ENCODE measurements at places on chromosomes 11 and 22.

DNA sequence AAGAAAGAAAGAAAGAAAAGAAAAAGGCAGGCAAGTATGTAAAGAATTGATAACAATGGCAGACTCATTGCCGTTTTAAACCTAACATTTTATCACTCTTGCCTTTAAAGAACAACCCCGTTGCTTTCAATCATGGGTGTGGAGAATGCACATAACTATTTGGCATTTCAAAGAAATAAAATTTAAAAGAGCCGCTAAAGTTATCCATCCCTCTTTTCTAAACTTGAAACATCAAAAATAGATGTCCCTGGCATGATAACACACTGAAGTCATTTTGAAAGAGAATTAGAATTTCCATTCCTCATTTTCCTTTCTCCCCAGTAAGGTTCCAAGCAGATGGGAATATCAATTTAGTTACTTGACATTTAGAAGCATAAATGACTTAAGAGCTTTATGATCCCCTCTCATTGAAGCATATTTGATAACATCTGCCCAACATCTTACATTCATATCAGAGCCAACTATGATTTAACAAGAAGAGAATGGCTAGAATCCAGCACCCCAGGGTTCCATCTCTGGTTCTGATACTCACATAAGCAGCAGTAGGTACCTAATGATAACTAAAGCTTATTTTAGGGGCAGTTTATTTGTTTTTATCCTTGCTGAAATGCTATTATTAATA is 529.6 kb upstream of the LRRC4C start:
- peak; percentile 48 for DNase-seq

GRCh38 chr11:35496416-35496815 is 29.0 kb downstream of the PAMR1 start:
- no peak for DNase-seq

DNA sequence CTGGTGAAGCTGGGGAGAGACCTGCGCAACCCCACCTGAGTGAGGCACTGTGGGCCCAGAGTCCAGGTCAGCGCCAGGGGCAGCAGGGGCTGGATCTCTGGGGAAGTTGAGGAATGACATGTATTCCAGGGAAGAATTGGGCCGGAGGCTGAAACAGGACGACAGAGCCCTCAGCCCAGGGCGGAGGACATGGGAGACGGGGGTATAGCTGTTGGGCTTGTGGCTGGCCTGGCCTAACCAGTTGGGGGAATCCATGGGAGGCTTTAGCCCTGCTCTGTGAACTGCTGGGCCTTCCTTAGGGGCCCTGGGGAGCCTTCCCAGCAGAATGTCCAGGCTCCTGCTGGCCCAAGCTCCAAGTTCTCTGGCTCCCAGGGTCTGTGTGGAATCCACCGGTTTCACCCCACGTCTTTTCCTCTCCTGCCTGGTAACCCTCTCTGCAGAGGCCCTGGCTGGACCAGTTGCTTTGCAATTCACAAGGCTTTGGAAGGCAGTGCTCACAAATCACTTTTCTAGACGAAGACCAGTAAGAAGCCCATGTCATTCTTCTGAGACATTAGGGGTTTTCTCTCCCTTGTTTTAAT is 50.4 kb upstream of the KCNQ1OT1 start:
- no peak for DNase-seq

- peak; percentile 7 for DNase-seq
These were observed 6.9 kb downstream of the OR8B12 start for GRCh38 chr11:124536520-124536919.

GRCh38 chr11:28983780-28984179 is 875.6 kb downstream of the METTL15 start:
- DNase-seq, result no peak

DNA sequence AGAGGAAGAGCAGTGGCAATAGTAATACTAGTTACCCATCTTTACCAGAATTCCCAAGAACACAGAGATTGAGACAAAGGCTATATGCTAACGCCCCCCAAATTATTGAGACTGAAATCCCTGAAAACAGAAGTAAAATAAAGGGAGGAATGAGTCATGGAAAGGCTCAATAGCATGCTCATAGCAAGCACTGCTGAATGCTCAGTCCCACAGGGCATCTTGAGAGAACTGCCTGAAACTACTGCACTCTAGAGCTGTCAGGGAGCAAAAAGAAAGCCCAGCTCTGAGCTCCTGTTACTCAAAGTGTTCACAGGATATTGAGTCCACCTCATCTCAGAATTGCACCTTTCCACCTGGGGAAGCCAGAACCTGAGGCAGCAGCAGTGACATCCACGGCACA is 44.1 kb upstream of the FIBIN start:
- no peak for DNase-seq

DNA sequence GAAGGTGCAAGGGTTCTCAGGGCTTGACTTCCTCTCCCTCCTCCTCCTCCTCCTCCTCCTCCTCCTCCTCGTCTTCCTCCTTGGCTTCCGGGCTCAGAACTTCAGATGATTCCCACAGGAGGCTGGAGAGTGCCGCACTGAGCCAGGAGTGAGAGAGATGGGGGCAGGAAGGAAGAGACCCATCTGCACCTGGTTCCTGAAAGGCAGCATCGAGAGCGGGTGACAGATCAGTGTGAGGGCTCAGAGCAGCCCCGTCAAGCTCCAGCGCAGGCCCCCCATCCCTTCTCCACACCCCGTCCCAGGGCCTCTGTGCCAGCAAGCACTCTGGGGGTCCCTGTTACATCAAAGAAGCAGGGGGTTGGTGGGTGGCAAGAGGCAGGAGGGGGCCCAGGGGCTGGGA is 51.5 kb downstream of the ELFN2 start:
- DNase-seq, result no peak

GRCh38 chr11:110077831-110078325 is 15.3 kb upstream of the ZC3H12C start:
- peak; percentile 12 for DNase-seq

GRCh38 chr11:77074626-77075221 is 8.0 kb downstream of the CAPN5 start:
- no peak for DNase-seq

GRCh38 chr11:12140186-12140793 is 29.9 kb downstream of the MICAL2 start:
- DNase-seq, result no peak

DNA sequence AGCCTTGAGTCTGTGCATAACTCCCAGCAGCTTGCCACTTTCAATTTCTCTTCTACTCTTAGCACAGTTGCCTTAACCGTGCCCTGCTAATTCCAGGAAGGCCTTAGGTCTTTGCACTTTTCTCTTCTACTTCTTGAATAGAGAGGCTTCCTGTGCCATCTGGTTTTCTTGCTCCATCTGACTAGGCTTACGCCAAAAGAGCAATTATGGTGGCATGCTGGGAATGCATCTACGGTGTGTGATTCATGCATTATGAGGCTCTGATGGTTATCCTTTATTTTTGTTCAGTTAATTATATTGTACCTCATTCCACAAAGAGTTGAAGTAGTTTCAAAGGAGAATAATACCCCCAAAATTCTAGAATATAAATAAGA is 29.4 kb downstream of the SIK2 start:
- DNase-seq, result no peak

- no peak for DNase-seq
These were observed 955.7 kb downstream of the DLG2 start for GRCh38 chr11:84671325-84671999.

GRCh38 chr22:40204321-40205116 is 26.8 kb downstream of the TNRC6B start:
- DNase-seq, result peak; percentile 53

- no peak for DNase-seq
These were observed 17.9 kb upstream of the EMID1 start for GRCh38 chr22:29187831-29188230.

DNA sequence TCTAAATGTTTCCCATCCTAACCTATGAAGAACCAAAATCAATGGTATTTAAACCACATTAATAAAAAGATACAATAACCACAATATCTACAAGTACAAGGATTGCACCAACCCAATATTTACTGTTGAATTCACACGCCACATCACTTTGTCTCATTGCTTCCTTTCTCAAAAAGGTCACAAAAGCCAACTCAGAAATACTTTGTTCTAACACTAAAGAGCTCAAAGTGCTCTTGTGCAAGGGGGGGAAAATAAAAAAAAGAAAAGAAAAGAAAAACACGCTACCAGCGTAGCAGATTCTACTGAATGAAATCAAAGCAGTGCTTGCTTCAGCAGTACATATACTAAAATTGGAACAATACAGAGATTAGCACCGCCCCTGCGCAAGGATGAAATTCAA is 10.5 kb upstream of the ARHGAP32 start:
- DNase-seq, result no peak

DNA sequence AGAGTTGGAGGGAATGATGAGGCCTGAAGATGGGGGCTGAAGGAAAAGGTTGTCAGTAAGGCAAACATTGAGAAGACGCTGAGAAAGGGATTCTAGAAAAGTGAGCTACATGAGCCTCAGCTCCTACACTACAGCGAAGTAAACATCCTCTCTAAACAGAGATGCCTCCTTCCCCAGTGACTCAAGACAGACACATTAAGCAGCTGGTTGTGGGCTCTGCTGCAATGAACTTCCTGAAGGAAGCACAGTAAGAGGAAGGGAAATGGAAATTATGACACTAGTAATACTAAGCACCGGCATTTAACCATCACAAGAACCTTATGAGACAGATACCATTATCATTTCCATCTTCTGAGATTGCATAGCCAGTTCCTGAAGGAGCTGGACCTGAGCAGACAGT is 190.5 kb downstream of the C11orf87 start:
- DNase-seq, result no peak

- no peak for DNase-seq
These were observed 35.6 kb upstream of the TH start for GRCh38 chr11:2207212-2207611.

DNA sequence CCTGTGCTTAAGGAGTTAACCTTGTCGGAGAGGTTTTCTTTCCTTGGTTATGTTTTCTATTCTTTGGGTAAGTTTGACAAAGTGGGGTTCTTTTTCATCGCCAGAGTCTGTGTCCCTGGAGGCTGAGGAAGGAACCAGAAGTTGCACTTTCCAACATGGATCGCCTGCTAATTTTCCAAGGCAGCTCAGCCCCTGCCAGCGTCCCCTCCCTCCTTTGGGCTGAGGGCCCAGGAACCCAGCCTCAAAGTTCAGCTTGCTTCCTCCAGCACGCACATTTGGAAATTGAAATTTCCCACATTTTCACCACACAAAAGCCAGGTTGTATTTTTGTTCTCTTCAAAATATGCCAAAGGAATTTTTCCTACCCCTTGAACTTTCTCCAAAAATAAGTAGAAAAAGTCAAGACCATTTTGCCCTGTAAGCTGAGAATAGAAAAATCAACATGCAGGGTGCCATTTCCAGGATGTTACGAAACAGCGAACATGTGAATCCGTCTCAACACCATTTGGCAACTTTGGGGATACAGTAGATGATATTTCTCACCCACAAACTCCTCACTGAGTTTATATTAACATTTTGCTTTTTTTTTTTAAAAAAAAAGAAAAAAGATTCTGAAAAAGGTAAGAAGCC is 343.5 kb downstream of the TENM4 start:
- no peak for DNase-seq

DNA sequence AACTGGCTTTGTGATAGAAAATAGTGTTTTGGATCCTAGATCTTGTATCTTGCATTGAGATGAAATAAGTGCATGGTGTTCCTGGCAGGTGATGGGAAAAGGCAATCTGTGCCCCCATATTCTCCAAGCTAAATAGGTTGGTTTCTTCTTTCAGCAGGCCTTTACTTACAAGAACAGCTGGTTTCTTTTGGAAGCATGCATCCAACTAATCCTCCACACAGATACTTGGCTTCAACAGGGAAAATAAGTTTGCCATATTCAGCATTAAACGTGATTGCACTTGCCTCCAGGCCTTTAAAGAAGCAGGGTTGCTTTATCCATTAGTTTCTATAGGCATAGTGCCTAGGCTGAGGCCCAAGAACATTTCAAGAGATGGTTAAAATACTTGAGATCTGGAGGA is 59.9 kb downstream of the APIP start:
- peak; percentile 11 for DNase-seq

GRCh38 chr22:44438481-44439131 is 59.4 kb downstream of the RTL6 start:
- DNase-seq, result no peak

DNA sequence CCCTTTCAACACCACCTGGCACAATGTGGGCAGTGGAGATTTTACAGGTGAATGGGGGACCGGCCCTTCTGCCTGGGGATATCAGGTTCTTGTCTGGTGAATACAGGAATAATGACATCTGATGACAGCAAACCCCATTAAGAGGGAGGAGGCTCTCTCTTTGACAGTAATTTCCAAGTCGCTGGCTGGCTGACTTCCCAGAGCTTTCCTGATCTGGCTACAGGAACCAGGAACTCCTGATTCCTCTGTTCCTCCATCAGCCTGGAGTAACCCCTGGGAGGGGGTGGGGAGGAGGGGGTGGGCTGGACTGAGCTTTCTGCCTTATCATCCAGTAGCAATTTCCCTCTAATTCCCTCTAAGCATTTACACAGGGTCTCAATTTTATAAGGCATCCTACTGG is 3.7 kb upstream of the MIEF1 start:
- no peak for DNase-seq

DNA sequence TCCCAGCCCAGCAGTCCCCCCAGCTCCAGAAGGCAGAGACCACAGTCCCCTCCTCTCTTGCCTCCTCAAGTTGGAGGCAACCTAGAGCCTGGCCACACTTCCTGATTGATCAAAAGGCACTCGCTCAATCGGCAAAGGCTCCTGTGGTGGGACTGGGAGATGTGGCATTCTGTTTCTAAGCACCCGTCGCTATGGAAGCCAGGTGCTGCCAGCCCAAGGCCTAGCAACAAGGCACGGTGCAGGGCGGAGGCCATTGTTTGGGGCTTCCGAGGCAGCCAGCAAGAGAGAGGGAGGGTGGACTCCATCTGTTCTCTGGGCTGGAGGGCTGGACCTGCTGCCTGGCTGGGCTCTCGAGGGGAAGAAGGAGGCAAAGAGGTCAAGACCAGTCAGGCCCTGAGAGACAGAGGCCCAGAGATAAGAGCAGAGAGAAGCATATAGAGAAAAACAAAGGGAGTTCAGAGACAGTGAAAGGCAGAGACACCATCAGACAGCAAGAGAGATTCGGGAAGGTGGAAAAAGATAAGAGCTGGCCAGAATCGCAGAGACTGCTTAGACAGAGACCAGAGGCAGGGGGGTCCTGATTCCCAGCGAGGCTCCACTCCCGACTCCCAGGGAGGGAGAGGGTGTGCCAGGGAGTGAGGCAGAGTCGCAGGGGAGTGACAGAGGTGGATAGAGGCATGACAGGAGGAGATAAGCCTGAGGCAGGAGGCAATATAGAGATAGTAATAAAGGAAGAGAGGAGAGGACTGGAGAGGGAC is 21.2 kb downstream of the PDE2A start:
- no peak for DNase-seq

- DNase-seq, result no peak
These were observed 89.8 kb downstream of the DBX1 start for GRCh38 chr11:20070459-20070858.

GRCh38 chr11:71248656-71249055 is 3.7 kb downstream of the SHANK2 start:
- no peak for DNase-seq

All from muscle of back (tissue), 13 donors.